ENCODE measurements at places on chromosomes 11 and 22.

DNA sequence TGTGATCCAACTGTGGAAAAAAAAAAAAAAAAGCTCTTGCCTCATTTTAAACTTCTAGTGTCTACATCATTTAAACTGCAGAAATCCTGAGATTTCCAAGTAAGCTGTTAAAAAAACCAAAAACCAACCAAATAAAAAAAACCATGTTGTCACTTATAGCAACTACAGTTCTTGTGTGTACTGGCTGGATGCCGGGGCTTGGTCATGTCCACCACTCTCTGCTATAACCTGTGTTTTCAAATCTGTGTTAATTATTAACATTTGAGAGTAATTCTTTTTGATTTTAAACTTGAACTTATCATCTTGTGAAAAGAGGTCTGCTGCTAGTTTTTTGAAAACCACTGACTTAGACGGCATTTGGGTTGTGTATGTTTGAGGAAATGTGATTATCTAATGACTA is 32.2 kb upstream of the BID start:
- DNase-seq, result no peak

DNA sequence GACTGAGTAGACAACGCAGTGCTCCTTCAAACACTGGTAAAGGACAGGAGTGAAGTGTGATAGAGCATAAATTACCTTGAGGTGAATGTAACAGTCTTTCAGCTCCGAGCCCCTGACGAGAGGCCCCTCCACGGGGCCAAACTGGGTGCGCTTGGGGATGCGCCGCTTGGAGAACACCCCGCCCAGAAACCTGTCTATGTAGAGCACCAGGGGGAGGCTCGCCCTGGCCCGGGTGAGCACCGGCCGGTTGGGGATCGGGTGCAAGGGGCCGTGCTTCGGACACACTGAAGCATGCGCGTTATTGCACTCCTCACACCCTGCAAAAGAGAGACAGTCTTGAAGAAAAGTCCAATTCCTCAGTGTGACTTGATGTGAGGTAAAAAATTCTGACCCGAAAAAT is 49.3 kb upstream of the NFRKB start:
- no peak for DNase-seq

DNA sequence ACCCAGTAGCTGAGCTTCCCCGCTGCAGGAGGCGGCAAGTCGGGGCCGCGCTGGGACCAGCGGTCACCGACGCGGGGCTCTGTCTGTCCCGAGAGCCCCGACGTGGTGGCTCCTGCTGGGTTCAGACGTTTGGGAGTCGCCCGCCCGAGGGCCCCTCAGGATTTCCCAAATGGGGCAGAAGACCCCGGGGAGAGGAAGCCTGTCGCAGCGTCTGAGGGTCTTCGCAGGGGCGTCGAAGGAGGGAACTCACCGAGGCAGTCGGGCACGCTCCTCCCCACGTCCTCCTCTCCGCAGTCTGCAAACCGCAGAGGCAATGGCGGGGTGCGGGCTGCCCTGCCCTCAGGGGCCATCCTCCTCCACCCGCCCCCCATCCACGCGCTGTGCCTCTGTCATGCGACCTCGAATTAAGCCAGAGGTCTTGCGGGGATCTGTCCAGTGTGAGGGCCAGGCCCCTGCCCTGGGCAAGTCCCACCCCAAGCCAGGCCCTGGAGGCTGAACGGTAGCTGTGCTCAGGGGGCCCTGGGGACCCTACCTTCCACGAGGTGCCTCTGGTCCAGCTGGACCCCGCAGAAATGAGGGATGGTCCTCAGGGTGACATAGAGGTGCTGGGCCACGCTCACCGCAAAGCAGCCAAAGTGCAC is 12.5 kb downstream of the IL17REL start:
- DNase-seq, result no peak

GRCh38 chr11:783581-784015 is 6.3 kb downstream of the CEND1 start:
- no peak for DNase-seq

GRCh38 chr11:13222285-13222684 is 55.3 kb upstream of the BMAL1 start:
- no peak for DNase-seq

DNA sequence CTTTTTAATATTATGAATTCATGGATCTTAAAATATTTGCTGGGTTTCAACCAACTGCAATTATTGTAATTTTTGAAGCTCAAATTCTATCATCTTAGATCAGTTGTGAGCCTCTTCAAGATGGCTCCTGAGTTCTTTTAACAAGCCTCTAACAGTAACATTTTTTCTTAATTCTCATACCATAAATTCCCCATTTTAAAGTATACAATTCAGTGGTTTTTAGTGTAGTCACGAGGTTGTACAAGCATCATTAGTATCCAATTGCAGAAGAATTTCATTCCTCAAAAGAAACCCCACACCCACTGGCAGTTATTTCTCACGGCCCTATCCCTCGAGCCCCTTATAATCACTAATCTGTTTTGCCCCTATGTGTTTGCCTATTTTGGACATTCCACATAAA is 270.8 kb downstream of the SBF2 start:
- DNase-seq, result no peak

- DNase-seq, result no peak
These were observed 7.0 kb upstream of the KCNE3 start for GRCh38 chr11:74474316-74474715.

DNA sequence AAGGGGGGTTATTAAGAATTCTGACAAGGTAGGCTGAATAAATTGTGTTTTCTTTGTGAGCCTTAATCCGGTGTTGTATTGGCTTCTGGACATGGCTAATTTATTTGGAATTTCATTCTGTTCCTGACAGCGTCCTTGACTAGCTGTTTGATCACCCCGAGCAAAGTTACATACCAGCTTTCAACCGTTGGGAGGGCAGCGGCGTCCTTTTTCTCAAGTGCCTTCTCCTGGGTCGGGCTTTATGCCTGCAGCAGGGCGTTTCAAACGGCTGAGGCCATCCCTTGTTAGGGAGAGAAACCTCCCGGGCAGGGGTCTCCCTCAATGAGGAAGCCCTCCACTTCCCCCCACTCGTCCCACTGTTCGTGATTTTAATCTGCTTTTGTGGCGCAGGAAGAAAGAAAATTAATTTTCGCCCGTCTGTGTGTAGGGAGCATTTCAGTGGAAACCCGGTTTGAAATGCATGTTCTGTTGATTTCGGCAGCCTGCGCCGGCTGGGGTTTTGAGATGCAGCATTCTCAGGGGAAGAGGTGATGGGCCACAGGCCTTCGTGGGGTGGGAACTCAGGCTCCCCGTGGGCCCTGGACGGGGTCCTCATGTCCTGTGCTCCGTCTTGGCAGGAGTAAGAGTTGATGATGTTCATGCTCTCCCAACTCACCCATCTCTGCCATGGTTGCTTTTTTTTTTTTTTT is 2.9 kb upstream of the SMIM38 start:
- DNase-seq, result no peak

GRCh38 chr11:11243590-11244469 is 109.2 kb downstream of the CSNK2A3 start:
- DNase-seq, result peak; percentile 24

DNA sequence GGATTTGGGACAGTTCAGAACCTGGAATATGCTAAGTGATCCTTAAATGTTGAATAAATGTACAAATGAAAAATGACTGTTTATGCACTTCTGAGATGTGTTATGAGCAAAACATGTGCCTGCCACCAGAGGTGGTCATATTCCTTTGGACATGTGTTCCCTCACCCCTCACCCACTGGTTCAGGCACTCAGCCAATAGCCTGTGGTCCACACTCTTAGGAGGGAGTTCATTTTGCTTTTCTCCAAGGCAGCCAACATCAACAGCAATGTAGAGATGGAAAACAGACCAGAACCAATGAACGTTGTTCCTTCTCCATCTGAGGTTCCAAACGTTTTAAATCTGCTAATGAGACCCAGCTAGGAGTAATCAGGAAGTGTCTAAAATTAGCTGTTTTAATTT is 44.0 kb downstream of the RPUSD4 start:
- no peak for DNase-seq

DNA sequence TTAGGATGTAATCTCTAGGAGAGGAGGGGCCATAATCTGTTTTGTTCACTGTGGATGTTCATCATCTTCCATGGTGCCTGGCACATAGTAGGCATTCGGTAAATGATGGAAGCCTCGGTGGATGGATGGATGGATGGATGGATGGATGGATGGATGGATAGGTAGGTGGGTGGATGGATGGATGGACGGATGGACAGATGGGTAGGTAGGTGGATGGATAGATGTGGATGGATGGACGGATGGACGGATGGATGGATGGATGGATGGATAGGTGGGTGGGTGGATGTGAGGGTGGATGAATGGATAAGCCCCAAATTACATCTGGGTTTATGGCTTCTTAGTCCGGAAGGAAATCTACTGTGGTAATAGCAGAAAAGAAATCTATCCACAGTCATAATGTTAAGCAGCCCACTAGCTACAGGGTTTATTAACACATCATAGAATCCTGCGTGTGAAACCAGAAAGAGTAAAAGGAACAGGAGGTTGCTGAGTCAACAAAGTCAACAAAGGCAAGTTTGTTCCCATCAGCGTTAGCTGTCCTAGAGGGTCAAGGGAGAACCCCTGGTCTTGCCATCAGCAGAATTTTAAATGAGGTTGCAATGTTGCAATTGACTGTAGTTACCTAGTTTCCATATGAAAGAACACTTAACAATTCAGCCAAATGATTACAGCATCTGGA is 82.8 kb downstream of the C11orf91 start:
- DNase-seq, result no peak
